Left ventricle myocardium inferior (tissue), 1 donor: ENCODE measurements at places on chromosomes 5 and 9. TPM values are rescaled to one million over a fixed set of nuclear protein-coding genes. Genes with fewer than 3 reads are reported as not detected.

- no peak for DNase-seq
These were observed at the start of gene CTXN3 for GRCh38 chr5:127649018-127649439. CTXN3 (plus strand) TSS chr5:127649082; CDS start chr5:127657522, 8,440 bp downstream.

DNA sequence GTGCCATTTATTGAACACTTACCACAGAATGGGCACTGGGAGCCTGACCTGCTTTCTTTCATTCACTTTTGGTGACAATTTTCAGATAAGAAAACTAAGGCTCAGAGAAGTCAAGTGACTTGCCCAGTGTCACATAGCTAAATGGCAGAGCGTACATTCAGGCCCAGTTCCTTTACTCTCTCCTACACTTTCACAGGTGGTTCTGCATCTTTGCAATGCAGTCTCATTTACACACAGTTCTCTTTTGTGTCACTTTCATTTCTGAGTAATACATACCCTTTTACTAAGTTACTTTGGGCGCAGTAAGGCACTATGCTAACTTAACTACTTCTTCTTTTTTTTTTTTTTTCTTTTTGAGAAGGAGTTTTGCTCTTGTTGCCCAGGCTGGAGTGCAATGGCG is 8.3 kb downstream of the NFIL3 start:
- DNase-seq: no peak

- no peak for DNase-seq
These were observed 22.7 kb downstream of the CLTA start for GRCh38 chr9:36213387-36213786.

GRCh38 chr5:180791611-180792213 is 10.9 kb downstream of the MGAT1 start:
- no peak for DNase-seq

GRCh38 chr5:127969002-127969401 is 114.6 kb upstream of the SLC12A2 start:
- no peak for DNase-seq

DNA sequence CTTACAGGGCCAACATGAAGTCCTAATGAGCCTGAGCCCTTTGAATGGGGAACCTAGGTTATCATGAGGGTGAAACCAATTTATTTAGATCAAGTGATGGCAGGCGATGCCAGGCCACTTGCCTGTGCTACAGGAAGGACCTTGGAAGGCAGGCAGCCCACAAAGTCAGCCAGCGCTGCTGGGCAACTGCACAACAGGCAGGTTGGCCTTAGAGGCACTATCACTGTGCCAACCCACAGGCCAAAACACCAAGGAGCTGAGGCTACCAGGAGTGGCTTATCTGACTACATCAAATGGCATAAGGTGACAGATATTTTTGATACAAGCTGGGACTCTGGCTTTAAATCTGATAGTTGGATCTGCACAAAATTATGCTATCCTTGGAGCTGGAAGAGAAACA is 319.1 kb downstream of the NTRK2 start:
- DNase-seq: no peak

Gene QRFP
- not detected for total RNA-seq

Gene C9orf153
- total RNA-seq: 0.38 TPM

Gene CREBRF
- total RNA-seq: 24.1 TPM
